HuH-7.5 (cell line): ENCODE measurements at places on chromosomes 4 and X.

- DNase-seq: no peak
Observed at GRCh38 chr4:138158746-138159297, 83.3 kb downstream of the SLC7A11 start.

DNA sequence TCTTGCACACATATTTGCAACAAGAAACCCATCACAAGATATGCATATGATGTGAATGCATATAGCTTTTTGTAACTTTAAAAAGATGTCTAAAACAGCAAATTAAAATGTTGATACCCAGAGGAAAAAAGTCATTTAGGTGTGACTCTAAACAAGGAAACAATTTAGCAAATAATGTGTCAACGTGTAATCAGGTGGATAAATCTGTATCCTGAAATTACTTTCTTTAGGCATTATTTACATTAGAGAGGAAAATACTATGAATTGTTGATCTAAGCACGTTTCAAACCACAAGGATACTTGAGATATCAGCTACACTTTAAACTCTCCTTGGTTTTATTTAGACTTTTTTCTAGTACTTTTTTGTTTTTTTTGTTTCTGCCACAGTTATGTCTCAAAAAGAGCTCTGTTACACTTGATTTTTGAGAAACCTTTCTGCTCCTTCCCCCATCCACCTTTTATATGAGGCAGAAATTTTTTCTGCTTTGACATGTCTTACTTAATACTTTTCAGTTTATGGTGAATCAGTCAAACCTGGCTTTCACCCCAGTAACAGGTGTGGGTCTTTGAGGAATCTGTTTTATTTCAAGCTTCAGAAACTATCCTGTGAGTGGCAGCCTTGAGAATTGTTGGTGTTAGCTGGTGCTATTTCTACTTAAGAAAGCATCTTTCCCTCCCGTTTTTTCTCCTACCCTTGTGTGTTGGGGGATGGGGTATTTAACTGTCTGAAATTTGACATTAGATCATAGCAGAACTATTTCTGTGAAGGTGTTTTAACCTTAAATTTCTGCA is 1.9 kb downstream of the NPNT start:
- no peak for DNase-seq

GRCh38 chr4:23909671-23910070 is 19.8 kb upstream of the PPARGC1A start:
- DNase-seq: no peak

DNA sequence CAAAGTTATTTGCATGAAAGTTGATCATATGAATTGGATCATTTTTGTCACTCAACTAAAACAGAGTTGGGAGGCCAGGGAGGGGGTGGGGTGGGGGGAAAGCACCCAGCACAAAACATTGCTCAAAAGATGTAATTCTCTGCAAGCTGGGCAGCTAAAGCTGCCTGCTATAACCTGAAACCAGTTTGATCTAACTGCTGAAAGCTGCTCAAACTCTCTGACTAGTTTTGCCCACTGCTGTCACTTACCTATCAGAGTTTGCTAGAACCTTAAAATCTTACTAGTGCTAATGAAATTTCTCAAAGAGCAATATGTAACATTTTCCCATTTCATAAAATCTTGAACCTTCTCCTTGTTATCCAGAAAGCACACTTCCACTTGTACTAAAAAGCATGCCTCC is 10.4 kb downstream of the CXCL8 start:
- no peak for DNase-seq

- no peak for DNase-seq
Observed at GRCh38 chr4:77100234-77100633, 24.4 kb upstream of the CCNI start.

- DNase-seq: no peak
Observed at GRCh38 chr4:54700986-54701385, 43.2 kb downstream of the KIT start.

- no peak for DNase-seq
Observed at GRCh38 chr4:19823781-19824180, 427.9 kb upstream of the SLIT2 start.

DNA sequence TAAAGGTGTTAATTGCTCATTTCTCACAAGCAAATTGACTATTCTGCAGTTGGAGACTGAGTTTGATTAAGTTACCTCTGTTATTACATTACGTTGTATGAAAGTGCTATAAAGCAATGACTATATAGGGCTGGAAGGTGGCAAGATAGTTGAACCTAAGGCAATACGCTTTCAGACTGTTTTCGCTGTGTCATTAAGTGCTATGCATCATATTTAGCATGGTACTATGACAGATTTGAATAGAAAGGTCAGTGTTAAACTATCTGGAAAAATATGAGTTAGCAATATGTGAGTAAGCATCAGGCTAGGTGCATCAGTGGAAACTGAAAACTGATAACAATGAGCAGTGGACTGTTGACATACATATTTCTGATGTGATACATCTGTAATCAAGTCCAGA is 206.0 kb upstream of the ARHGAP24 start:
- no peak for DNase-seq

GRCh38 chrX:32533848-32534247 is 677.5 kb downstream of the DMD start:
- no peak for DNase-seq

DNA sequence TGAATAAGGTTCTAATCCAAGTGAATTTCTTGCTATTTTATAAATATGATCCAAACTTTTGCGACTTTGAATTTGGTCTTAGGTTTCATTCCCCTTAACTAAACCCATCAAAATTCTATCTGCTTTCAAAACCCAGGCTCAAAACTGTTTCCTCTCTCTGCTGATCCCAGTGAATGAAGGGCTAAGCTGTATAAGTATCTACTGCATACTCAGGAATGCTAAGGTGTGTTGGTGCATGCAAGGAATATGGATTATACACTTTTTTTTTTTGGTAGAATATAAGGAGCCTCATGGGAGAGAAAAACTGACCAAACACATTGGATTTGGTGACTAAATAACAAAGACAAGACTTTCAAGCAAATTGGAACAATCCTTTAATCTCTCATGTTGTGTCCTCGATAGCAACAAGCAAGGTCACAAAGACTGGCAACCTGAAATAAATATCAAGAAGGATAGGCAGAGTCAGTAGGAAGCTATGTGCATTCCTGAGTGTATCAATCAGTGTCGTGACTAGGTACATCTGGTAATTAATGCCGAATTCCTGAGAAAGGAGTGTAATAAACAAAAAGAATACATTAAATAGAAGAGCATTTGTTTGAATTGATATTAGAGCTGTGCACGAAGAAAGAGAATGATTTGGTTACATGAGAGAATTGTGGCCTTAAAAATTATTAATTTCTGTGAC is 74.3 kb upstream of the KCTD8 start:
- DNase-seq: no peak

DNA sequence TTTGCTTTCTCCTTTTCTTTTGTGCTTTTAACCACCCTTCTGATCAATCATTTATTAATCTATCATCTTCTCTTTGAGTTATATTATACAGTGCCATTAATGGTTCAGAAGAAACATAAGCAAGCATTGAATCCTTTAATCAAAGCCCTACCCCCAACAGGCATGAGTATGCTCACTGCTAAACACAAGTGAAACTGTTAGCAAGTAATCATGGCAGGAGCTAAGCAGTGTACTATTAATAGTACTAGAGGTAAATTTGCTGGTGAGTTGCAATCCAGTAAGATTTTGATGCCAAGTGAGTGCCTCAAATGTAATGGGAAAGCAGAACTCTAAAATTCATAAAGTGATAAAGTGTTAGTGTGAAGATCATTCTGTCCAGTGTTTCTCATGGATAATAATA is 57.2 kb downstream of the FNIP2 start:
- no peak for DNase-seq

GRCh38 chr4:189069772-189070171 is 870.9 kb upstream of the FRG1 start:
- DNase-seq: no peak

DNA sequence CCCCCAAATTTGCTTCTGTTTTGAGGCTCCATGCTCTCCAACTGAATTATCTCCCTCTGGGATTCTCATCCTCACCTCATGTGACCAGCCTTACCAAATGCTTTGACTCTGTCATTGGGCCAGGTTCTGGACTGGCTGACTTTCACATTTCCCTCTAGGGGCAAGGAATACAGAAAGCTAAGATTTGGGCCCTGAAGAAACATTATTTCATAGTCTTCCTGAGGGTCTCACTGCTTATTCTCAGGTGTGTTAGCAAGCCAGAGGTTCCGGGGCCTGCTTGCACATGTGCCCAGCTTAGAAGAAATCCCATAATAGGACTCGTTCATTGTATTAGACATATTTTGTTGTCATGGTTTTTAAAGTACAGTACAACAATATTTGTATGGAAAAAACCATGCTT is 62.6 kb upstream of the TEX13D start:
- no peak for DNase-seq

GRCh38 chrX:16882169-16882568 is 12.0 kb upstream of the RBBP7 start:
- no peak for DNase-seq

DNA sequence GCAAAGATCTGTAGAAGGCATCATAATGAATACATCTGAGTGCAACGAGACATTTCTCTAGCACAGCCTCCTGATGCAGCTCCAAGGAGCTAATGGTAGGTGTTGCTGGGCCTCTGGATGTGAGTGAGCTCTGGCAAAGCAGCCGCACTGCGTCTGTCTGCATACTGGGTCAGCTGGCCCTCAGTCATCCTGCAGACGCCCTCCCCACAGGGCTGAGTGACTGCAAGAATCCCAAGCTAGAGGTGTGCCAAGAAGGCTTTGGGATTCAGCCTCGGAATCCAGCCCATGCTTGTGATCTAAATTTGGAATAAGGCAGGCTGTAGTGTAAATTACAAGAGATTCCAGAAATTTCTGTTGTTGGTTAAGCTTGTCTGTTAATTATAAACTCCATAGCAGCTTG is 18.5 kb downstream of the HERC3 start:
- no peak for DNase-seq

GRCh38 chr4:52915191-52915590 is 53.1 kb downstream of the RASL11B start:
- no peak for DNase-seq

- DNase-seq: no peak
Observed at GRCh38 chrX:136147315-136147901, at the start of gene FHL1. Gene FHL1 (plus strand): TSS chrX:136147533.
